ENCODE measurements at places on chromosomes 13 and 19.

- DNase-seq, result no peak
Measured at GRCh38 chr19:741506-742131, 9.3 kb upstream of the MISP start.

GRCh38 chr19:1243768-1244692 is 2.5 kb downstream of the ATP5F1D start:
- peak; percentile 77 for DNase-seq

- DNase-seq, result no peak
Measured at GRCh38 chr13:93145199-93145598, 81.4 kb upstream of the GPC6 start.

DNA sequence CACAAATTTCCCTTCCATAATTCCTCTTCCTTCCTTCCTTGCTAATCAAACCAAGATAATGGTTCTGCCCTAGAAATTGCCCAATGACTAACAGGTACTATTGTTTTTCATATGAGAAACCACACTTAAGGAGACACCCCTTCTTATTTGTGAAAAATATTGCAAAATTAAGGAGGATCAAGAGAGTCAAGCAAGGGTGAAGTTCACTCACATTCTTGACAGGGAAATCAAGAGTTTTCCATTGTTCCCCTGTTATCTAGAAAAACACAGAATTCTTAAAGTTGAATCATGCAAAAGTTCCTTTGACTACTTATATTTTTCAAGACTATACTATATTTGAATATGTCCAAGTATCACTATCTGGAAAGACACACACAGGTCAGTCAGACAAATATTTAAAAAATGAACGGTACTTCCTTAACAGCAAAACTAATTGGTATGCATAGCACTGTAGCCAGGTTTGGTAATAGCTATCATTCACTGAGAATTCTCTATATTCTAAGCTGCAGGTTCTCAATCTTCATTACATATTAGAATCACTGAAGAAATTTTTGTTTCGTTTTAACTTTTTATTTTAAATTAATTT is 897.2 kb downstream of the DIAPH3 start:
- peak; percentile 10 for DNase-seq

- no peak for DNase-seq
Measured at GRCh38 chr13:90438576-90438975, 908.9 kb upstream of the MIR17HG start.

DNA sequence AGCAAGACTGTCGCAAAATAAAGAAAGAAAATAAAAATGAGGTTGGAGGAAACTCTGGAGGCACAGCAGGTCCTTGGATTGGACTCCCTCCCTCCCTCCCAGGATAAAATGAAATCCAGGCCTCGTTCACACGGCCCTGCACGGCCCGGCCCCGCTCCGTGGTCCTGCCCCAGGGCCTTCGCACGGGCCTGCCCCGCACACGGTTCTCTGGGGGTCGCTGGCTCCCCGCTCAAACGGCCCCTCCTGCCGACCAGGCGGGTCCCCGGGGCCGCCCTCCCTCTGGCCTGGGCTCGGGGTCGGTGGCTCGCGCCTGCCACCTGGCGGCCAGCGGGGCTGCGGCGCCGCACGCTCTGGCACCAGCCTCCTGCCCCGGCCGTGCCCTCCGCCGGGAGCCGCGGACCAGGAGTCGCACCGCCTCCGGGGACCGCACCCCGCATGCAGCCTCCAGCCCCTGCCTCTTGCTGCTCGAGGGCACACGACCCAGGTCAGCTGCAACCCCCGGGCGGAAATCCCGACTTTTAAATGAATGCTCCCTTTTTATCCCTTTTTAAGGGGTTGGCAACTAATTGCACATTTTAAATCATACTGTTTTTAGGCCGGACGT is 1.5 kb upstream of the WDR18 start:
- DNase-seq, result peak; percentile 44

DNA sequence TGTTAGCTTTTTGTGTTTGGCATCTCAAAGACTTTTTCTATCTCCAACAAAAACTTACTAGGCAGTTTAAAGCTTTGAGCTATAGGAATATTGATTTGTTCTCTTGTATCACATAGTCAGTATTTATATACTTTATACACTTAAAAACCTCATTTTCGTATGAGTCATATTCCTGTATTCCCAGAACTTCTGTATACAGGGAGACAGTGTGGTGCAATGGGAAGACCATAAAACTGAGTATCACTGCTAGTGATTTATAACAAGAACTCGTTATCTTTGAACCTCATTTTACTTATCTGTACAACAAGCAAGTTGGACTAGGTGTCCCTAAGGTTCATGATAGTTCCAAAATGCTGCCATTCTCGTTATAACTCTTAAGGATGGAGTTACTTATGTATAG is 6.3 kb downstream of the GPR180 start:
- DNase-seq, result peak; percentile 58

GRCh38 chr13:113047587-113047986 is 58.0 kb upstream of the F7 start:
- no peak for DNase-seq

- no peak for DNase-seq
Measured at GRCh38 chr19:29563486-29564101, 37.8 kb downstream of the VSTM2B start.

- peak; percentile 9 for DNase-seq
Measured at GRCh38 chr13:35961461-35962220, 169.5 kb downstream of the DCLK1 start.

DNA sequence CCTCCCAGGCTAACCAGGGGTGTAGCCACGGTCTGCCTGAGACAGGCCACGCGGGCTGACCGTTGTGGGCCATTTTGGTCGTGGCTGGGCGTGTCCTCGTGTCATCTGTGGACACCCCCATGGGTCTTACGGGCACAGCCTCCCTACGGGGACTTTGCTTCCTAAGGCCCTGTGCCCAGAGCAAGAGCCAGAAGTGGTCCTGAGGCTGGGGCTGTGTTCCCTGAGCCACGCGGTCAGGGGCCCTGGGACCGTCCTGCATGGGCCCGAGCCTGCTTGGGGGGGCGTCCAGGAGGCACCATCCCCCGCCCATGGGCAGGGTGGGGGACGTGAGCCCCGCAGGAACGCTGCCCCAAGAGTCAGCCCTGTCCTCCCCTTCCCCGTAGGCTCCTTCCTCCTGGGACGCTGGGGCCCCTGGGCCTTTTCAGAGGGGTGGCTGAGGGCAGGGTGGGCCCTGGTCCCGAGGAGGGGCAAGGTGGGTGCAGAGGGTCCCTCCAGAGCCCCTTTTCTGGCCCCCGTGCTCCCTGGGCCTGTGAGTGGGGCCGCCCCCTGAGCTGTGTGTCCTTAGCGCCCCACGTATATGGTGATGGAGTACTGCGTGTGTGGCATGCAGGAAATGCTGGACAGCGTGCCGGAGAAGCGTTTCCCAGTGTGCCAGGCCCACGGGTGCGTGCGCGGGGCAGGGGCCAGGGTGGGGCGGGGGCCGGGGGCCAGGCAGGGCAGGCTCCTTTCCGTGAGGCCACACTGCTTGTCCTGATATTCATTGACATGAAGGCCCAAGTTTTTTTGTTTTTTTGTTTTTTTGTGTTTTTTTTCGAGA is 13.4 kb downstream of the STK11 start:
- no peak for DNase-seq

GRCh38 chr13:67410645-67411044 is 180.5 kb upstream of the PCDH9 start:
- no peak for DNase-seq

DNA sequence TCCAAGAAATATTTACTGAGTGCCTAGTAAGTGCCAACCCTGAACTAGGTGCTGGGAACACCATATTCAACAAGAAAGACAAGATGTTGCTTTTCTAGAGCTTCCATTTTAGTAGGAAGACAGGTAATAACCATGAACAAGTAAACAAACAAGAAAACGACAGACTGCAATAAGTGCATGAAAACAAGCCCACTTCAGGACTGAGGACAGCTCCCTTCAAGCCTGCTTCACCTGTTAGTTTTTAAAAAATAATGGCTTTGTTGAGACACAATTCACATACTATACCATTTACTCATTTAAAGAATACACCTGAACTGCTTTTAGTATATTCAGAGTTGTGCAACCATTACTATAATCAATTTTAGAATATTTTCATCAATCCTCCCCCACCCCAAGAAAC is 30.4 kb downstream of the CYP4F22 start:
- peak; percentile 28 for DNase-seq

- DNase-seq, result no peak
Measured at GRCh38 chr13:73225990-73226389, 167.2 kb downstream of the KLF5 start.

DNA sequence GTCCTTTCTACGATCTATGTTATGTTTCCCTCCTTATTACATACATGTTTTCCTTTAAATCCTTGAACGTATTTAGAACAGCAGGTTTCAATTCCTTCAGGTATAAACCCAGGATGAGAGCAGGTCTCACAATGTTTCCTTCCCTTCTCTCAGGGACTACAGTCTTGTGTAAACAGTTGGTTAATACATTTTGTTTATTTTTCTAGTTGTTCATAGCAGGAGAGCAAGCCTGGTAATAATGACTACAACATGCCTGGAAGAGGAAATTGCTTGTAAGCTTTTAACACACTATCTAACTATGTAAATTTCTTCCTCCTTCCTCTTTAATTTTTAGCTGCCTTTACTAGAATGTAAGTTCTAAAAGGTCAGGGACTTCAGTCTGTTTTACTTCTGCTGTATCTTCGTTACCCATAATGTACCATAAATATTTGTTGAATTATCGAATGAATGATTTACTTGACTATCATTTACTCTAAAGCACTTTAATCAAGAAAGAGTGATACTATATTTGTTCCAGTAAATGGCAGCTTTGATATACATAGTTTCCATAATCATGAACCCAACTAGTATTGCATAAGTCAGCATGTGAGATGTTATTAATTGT is 28.9 kb upstream of the TNFRSF19 start:
- DNase-seq, result peak; percentile 39

GRCh38 chr19:42441049-42441445 is 1.7 kb downstream of the CXCL17 start:
- DNase-seq, result no peak

- DNase-seq, result peak; percentile 2
Measured at GRCh38 chr13:19726611-19727010, 56.1 kb downstream of the PSPC1 start.

- peak; percentile 59 for DNase-seq
Measured at GRCh38 chr13:37109051-37109678, 3.7 kb upstream of the CSNK1A1L start.

GRCh38 chr19:6828698-6829633 is 56.5 kb downstream of the VAV1 start:
- no peak for DNase-seq

DNA sequence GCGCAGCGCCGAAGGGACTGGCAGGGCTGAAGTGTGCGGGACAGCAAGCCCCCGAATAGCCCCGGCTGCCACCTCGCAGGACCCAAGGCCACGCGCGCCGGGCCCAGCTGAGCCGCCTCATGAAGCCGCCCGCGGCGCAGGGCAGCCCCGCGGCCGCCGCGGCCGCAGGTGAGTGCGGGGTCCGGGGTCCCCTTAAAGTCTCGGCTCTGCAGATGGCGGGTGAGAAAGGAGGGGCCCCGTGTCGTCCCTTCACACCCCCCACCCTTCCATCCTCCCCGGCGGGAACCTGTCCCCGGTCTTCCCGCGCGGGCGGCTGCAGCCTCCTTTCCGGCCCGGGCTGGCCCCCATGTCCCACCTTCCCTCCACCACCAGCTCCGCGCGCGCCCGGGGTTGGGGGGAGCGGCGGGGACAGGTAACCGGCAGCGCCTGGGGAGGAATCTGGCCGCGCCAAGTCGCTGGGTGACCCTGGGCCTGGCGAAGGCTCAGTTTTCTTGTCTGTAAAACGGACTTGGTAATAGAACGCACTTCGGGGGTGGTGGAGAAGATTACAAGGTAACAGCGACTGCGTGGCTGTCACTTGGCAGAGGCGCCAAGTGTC is 338 bp downstream of the RGCC start:
- peak; percentile 10 for DNase-seq

- peak; percentile 34 for DNase-seq
Measured at GRCh38 chr19:11767633-11768133, 883 bp downstream of the ZNF441 start.

DNA sequence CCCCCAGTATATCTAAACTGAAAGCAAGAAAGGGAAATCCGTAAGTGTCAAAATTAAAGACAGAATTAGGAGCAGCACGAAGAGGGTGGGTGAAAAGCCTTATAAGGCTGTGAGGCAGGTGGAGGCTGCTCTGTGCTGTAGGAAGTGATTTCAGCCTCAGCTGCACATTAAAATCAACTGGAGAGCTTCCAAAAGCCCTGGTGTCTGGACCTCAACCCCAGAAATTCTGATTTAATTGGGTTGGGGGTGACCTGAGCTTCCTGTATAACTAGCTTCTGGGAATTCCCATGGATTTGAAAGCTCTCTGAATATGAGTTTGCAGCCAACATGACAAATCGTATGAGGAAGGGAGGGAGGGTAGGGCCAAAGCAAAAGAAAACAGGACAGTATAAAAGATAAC is 242.4 kb upstream of the TMTC4 start:
- no peak for DNase-seq

DNA sequence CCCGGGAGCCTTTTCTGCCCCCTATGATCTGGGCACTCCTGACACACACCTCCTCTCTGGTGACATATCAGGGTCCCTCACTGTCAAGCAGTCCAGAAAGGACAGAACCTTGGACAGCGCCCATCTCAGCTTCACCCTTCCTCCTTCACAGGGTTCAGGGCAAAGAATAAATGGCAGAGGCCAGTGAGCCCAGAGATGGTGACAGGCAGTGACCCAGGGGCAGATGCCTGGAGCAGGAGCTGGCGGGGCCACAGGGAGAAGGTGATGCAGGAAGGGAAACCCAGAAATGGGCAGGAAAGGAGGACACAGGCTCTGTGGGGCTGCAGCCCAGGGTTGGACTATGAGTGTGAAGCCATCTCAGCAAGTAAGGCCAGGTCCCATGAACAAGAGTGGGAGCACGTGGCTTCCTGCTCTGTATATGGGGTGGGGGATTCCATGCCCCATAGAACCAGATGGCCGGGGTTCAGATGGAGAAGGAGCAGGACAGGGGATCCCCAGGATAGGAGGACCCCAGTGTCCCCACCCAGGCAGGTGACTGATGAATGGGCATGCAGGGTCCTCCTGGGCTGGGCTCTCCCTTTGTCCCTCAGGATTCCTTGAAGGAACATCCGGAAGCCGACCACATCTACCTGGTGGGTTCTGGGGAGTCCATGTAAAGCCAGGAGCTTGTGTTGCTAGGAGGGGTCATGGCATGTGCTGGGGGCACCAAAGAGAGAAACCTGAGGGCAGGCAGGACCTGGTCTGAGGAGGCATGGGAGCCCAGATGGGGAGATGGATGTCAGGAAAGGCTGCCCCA is 8.5 kb upstream of the CEACAM7 start:
- no peak for DNase-seq

DNA sequence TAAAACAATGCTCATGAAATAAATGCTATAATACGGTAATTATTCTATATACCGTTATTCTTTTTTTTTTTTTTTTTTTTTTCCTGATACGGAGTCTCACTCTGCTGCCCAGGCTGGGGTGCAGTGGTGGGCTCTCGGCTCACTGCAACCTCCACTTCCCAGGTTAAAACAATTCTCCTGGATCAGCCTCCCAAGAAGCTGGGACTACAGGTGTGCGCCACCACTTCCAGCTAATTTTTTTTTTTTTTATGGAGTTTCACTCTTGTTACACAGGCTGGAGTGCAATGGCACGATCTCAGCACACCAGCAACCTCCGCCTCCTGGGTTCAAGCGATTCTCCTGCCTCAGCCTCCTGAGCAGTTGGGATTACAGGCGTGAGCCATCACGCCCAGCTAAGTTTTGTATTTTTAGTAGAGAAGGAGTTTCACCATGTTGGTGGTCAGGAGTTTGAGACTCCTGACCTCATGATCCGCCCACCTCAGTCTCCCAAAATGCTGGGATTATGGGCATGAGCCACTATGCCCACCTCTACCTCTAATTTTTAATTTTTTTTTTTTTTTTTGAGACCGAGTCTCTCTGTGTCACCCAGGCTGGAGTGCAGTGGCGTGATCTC is 6.9 kb downstream of the PPP1R15A start:
- DNase-seq, result no peak

Measured in iris pigment epithelial cell (primary cell).